ENCODE measurements at places on chromosomes 6 and 20. TPM values are rescaled to one million over a fixed set of nuclear protein-coding genes. Genes with fewer than 3 reads are reported as not detected.

The BPI gene
- not detected for total RNA-seq

DNA sequence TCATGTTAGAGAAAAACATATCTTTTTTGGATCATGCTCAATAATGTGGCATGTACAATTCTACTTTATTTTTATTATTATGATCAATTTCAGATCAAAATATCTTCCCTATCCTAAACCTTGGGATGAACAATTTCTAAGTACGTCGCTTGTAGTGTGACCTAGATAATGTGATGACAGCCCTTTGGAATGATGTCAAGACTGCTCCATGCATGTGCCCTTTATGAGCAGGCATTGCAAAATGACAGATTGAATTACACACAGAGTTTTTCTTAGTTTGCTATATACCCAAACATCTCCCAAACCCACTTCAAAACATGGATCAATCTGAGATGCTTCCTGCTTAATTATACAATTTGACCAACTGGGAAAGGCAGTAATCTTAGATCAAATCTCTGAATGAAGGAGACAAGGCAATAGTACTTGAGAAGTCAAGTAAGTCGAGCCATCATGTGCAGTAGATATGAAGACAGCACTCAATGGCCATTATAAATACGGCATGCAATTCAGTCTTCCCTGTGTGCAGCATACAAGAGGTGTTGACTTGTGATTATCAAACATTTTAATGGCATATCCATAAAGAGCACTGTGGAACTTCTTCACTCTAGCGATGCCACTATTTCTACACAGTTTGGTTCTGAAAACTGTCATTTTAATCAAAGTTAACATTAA, 294.8 kb downstream of the RNF144B start:
- DNase-seq: no peak

DNA sequence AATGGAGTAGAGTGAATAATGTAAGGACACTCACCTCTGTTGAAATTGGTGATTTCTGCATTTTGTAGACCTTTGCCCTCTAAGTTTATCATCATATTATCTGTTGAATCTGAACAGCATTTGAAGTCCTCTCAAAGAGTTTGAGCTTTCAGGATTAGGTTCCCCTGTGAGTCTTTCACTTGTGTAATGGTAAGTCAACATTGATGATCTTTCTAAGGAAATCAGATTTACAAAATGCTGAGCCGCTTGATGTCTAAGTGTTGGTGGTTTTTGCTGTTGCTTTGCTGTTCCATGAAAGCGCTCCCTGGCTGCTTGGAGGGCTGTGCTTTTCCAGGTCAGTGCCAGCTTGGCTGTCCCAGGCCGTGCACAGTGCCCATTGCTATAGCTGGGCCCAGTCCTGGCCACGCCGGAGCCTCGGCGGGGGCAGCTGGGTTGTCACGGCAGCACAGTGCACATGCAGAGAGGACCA, 33.8 kb upstream of the KIF25 start:
- DNase-seq: no peak

DNA sequence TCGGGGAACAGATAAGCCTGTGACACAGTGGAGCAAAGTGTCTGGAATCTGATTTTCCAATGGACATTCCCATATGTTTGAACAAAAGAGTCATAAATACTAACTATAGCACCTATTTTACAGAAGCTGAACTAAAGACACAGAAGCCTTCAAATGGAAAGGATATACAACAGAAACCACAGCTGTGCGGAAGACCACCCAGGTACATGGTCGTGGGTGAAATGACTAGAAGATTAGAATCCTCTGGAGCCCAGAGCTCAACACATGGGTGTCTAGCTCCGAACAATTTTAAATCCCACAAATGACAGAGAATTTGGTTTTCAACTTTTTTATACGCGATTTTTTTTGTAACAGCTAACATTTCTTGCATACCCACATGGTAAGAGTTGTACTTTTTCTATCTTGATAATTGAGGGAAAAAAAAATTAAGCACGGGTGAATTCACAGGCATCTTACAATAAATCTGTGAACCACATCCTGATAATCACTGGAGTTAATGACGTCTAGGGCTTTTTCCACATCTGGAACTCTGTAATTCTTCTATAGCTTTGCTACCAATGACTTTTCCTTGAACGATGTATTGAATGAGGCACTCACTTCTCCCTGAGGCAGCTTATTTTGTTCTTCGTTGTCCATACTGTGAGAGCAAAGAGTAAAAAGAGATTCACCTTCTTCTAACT, 271.1 kb upstream of the AGPAT4 start:
- no peak for DNase-seq

GRCh38 chr20:35387334-35387733, 24.4 kb downstream of the UQCC1 start:
- DNase-seq: no peak

DNA sequence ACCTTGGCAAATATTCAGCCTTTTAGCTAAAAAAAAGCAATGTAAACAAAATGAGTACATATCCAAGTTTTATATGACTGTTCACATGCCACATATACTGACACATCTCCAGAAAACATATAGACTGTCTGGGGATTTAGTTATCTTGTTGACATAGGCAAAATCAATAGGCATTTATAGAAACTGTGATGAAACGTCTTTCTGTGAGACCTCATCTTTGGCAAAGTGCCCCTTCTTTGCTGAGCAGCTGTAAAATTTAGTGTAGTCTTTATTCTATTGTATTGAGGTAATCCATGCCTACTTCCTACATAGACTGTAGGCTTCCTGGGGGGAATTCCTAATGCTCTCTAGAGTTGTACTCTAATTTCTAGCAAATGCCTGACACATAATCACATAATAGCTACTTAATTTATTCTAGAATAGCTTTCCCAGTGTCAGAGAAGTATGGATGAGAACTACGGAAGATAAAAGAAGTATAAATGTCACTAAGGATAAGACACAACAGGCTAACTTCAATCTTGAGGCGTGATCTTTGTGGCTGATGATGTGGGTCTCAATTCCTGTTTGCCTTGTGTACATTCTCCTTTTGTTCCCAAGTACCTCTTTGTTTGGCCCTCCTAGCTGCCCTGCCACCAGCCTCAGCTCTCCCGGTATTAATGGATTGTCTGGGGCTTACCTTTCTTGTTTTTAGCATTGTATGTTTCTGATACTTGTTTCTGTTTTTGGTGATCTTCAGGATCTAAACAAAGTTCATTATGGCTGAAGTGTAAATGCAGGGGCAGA, 30.6 kb downstream of the PTCHD4 start:
- no peak for DNase-seq

GRCh38 chr6:142187209-142187608, 40.1 kb downstream of the VTA1 start:
- DNase-seq: peak; percentile 33

The HUS1B gene
- total RNA-seq: 3.5 TPM

GRCh38 chr6:80433673-80434025, 327.2 kb downstream of the BCKDHB start:
- no peak for DNase-seq

DNA sequence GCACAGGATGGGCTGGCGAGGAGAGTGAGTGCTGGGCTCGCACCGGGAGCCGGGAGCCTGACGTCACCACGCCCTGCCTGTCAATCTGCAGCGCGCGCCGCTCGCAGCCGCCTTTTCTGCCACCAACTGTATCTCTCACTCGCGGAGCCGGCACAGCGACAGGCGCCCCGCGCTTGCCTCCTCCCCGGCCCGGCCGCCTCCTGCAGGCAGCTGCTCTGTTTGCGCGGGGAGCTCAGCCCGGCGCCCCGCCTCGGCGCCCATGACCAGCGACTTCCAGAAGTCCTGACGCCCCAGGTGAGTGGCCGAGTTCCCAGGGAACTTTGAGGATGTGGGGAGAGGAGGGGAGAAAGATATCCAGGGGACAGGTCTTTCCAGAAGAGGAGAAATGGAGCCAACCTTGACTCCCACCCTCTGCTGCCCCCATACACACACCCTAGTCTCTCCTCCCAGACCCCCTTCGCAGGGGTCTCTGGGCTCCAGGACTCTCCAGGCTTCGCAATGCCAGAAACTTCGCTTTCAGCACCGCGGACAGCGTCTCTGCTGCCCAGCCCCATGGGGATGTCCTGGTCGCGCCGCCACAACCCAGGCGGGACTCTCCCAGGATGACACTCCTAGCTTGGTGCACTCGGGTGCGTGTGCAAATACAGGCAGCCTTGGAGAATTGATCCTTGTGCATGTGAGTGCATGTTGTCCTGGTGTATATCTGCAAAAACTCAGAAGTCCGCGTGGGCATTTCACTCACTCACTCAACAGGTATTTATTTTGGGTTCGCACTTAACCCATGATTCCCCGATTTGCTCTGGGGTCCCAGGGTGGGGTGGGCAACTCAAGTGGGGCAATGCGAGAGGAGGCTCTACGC, at the start of gene GPR6:
Gene GPR6, plus strand, starts transcription at position 138 of the 859 bp plus-strand sequence. CDS start 802 bp downstream, outside the sequence.
- peak; percentile 45 for DNase-seq

The SSTR4 gene
- total RNA-seq: not detected

The RAB44 gene
- not detected for total RNA-seq

The PAK5 gene
- total RNA-seq: not detected

Measured in thyroid gland (tissue), 4 donors.